GF-D8 (cell line): ENCODE measurements at places on chromosomes 5 and 9.

GRCh38 chr9:124137944-124138335 lies 119.8 kb upstream of the NEK6 start:
- DNase-seq, result no peak

DNA sequence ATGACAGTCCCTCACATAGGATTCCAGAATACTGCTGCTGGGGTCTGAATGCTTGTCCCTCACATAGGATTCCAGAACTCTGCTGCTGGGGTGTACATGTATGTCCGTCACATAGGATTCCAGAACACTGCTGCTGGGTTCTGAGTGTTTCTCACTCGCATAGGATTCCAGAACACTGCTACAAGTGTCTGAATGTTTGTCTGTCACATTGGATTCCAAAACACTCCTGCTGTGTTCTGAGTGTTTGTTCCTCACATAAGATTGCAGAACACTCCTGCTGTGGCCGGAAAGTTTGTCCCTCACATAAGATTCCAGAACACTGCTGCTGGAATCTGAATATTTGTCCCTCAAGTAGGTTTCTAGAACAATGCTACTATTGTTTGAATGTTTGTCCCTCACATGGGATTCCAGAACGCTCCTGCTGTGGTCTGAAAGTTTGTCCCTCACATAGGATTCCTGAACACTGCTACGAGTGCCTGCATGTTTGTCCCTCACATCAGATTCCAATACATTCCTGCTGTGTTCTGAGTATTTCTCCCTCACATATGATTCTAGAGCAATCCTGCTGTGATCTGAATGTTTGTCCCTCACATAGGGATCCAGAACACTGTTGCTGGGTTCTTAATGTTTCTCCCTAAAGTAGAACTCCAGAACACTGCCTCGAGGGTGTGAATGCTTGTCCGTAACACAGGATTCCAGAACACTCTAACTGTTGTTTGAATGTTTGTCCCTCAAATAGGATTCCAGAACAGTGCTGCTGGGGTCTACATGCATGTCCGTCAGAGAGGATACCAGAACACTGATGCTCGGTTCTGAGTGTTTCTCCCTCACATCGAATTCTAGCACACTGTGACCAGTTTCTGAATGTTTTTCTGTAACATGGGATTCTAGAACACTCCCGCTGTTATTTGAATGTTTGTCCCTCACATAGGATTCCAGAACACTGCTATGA lies 200.4 kb downstream of the FOXD4L6 start:
- no peak for DNase-seq

GRCh38 chr5:1944408-1944807 lies 61.7 kb upstream of the IRX4 start:
- DNase-seq, result no peak

- no peak for DNase-seq
Observed at GRCh38 chr5:140358738-140359310, 1.2 kb upstream of the SLC4A9 start.

GRCh38 chr9:12854221-12854620 lies 79.4 kb downstream of the LURAP1L start:
- no peak for DNase-seq
